ENCODE measurements at places on chromosomes 6 and 20. TPM values are rescaled to one million over a fixed set of nuclear protein-coding genes. Genes with fewer than 3 reads are reported as not detected.

DNA sequence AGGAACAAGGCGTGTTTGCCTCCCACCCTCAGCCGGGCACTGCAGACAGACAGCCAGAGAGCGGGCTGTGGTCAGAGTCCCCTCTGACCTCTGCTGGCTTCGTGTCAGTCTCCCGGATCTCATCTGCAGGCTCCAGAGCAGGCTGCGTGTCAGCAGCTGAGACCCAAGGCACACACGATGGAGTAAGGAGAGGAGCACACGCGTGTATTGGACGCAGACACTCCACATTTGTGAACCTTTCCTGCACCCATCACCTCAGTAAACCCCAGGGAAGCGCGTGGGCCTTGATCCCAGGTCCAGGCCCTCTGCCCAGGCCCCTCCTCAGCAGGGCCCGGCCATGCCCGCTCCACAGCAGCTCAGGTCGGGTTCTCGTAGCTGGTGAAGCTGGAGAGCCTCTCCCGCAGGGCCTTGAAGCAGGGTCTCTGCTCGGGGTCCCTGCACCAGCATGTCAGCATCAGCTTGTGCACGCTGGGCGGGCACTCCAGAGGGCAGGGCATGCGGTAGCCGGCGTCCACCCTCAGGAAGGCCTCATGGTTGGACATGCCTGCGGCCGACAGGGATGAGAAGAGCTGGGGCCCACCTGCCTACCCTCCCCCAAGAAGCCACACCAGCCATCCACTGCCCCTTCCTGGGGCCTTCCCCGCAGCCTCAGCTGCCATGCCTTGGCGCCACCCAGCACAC lies 7.9 kb downstream of the PTK6 start:
- H3K36me3 ChIP-seq: no peaks in the 10 kb centered on the region
- H3K4me3 ChIP-seq: no peak overlapping the region
- peaks cover 36% of the 10 kb centered on the region for H3K27me3 ChIP-seq
- H3K27ac ChIP-seq: no peak overlapping the region
- H3K4me1 ChIP-seq: no peaks in the 10 kb centered on the region

GRCh38 chr20:57524511-57525176 lies at the start of gene CTCFL:
Gene CTCFL (minus strand): TSS chr20:57525140. CDS start chr20:57524205, 935 bp downstream.
- H3K4me3 ChIP-seq: peak within 1 kb of the TSS; percentile 59
- H3K27me3 ChIP-seq: no peaks in the 10 kb centered on the region
- peaks cover 27% of the 10 kb centered on the region for H3K4me1 ChIP-seq
- peak; percentile 91 for DNase-seq
- H3K36me3 ChIP-seq: peaks cover 44% of the 10 kb centered on the region

GRCh38 chr6:124203101-124203811 lies 399.6 kb downstream of the NKAIN2 start:
- no peak overlapping the region for H3K27ac ChIP-seq
- H3K36me3 ChIP-seq: no peaks in the 10 kb centered on the region
- DNase-seq: no peak
- no peak overlapping the region for H3K4me3 ChIP-seq
- H3K4me1 ChIP-seq: no peaks in the 10 kb centered on the region
- H3K27me3 ChIP-seq: no peaks in the 10 kb centered on the region

GRCh38 chr6:7561153-7561964 lies 19.9 kb downstream of the DSP start:
- peak; percentile 59 for DNase-seq
- no peak overlapping the region for H3K4me3 ChIP-seq
- H3K4me1 ChIP-seq: no peaks in the 10 kb centered on the region

Gene TSPO2
- not detected for total RNA-seq

- H3K36me3 ChIP-seq: no peaks in the 10 kb centered on the region
- H3K27ac ChIP-seq: peak overlapping the region; percentile 63
- no peaks in the 10 kb centered on the region for H3K27me3 ChIP-seq
Observed at GRCh38 chr6:28737750-28738395, 185.9 kb downstream of the TRIM27 start.

- no peak overlapping the region for H3K4me3 ChIP-seq
- no peaks in the 10 kb centered on the region for H3K4me1 ChIP-seq
- no peak for DNase-seq
- peaks cover 35% of the 10 kb centered on the region for H3K27me3 ChIP-seq
Observed at GRCh38 chr6:168171673-168172353, 92.8 kb upstream of the FRMD1 start.

- H3K4me3 ChIP-seq: no peak overlapping the region
- H3K4me1 ChIP-seq: no peaks in the 10 kb centered on the region
- H3K27ac ChIP-seq: no peak overlapping the region
- H3K36me3 ChIP-seq: no peaks in the 10 kb centered on the region
- peaks cover 18% of the 10 kb centered on the region for H3K27me3 ChIP-seq
Observed at GRCh38 chr6:884570-884969, 191.6 kb upstream of the EXOC2 start.

Gene BHLHE23
- total RNA-seq: not detected

Gene OTOR
- not detected for total RNA-seq

DNA sequence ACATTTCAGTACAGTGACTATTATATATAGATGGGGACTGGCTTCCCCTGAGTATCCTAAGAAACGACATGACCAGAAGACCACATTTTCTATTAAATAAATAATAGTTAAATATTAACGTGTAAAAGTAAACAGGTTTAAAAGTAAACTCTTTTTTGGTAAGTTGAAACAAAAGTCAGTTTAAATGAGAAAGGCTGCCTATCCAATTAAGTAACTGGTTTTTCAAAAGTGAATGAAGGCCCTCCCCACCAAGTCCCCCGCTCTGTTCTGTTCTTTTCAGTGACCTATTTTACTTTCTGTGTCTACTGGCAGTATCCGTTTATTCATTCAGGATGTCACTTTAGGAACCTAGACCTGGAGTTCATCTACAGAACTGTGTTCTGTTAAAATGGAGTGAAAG lies 32.0 kb downstream of the QKI start:
- H3K4me3 ChIP-seq: no peak overlapping the region
- no peak for DNase-seq
- H3K27me3 ChIP-seq: no peaks in the 10 kb centered on the region
- H3K4me1 ChIP-seq: peaks cover 4% of the 10 kb centered on the region
- H3K36me3 ChIP-seq: no peaks in the 10 kb centered on the region

GRCh38 chr6:160029525-160029924 lies 60.6 kb downstream of the IGF2R start:
- H3K27me3 ChIP-seq: no peaks in the 10 kb centered on the region
- no peak for DNase-seq
- peaks cover 97% of the 10 kb centered on the region for H3K36me3 ChIP-seq
- H3K27ac ChIP-seq: no peak overlapping the region

Gene ZFP64
- 12.9 TPM for total RNA-seq

DNA sequence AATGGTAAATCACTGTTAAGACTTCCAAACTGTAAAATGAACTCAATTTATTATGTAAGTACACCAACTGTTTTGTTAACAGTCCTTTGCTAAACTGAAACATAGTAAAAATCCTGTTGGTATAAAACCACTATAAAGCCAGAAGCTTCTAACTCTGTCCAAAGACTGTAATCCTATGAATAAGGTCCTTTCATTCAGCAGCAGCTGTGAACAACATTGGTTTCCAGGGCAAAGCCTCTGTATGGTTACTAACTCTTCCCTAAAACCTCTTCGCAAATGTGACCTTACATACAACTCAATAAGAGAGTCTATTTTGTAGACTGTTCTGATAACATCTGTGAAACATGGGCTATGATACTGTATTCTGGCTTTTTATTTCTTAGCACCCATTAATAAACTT lies 40.1 kb downstream of the NUP153 start:
- peaks cover 92% of the 10 kb centered on the region for H3K36me3 ChIP-seq
- no peaks in the 10 kb centered on the region for H3K27me3 ChIP-seq
- no peak overlapping the region for H3K4me3 ChIP-seq
- DNase-seq: no peak
- no peaks in the 10 kb centered on the region for H3K4me1 ChIP-seq

Gene OXT
- not detected for total RNA-seq
